COLO829 (cell line): ENCODE measurements at places on chromosomes 5 and 9.
A peak's percentile ranks its signal among the peaks of the same experiment; 100 is the strongest.

DNA sequence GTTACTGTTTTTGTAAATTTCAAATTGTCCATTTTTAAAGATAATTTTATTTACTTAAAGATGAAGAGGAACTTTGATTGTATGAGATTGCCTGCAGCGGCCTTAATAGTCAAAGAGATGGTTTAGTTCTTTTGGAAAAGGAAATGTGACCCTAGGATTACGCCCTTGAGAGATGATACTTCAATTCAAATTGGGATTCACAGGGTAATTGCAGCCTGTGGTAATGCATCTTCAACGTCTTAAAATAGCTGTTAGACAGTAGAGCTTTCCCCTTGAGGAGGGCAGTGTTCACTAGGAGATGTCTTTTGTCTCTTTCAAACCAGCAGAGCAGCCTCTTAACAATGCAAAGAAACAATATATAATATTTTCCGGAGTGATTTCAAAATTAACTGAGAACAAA is 127.1 kb downstream of the TAF11L14 start:
- no peak for DNase-seq

- peak; percentile 20 for DNase-seq
Observed at GRCh38 chr5:16992006-16992405, 55.9 kb upstream of the MYO10 start.

- DNase-seq = no peak
Observed at GRCh38 chr9:118751848-118752223, 617.4 kb downstream of the BRINP1 start.

- no peak for DNase-seq
Observed at GRCh38 chr5:176629853-176630680, at the start of the genes EIF4E1B and SNCB. EIF4E1B (plus strand) TSS chr5:176630675; CDS start chr5:176642788, 12,113 bp downstream. SNCB (minus strand) TSS chr5:176630534; CDS start chr5:176629654, 880 bp downstream.

DNA sequence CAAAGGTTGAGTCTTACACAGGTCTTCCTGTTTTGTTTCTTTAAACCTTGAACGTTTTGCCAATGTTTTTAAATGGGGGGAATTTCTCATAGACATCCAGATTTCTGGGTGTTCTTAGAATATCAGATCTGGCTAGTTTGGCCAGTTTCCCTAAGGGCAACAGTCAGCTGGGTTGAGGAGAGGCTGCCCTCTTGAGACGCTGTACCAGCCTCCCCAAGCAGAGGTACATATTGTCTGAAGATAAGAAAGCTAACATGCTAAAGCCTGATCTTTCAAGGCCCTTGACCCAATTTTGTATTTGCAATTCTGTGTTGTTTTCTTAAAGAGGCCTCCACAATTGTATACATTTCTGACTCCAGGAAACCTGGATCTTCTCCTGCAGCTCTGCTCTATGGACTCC is 21.9 kb upstream of the SH3GL2 start:
- no peak for DNase-seq

DNA sequence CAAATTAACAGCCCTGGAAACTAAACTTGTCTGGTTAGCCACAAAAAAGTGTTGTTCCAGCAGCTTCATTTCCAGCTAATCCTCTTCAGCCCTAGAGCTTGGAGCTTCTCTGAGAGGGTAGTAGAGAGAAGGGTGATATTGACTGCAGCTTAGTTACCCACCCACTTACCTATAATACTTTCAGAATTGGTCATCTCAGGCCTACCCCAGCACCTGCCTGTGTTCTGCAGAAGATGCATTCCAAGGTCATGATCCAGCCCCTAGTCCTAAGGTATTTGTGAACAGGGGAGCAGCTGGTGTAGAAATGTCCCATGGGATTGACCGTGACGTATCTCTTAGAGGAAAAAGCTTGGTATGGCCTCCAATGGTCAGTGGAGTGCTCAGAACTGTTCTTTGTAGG is 289.0 kb downstream of the NR3C1 start:
- no peak for DNase-seq

- DNase-seq = no peak
Observed at GRCh38 chr5:90056911-90057705, 352.4 kb downstream of the CETN3 start.

- DNase-seq = no peak
Observed at GRCh38 chr5:177449140-177450061, 2.8 kb downstream of the PRR7 start.

DNA sequence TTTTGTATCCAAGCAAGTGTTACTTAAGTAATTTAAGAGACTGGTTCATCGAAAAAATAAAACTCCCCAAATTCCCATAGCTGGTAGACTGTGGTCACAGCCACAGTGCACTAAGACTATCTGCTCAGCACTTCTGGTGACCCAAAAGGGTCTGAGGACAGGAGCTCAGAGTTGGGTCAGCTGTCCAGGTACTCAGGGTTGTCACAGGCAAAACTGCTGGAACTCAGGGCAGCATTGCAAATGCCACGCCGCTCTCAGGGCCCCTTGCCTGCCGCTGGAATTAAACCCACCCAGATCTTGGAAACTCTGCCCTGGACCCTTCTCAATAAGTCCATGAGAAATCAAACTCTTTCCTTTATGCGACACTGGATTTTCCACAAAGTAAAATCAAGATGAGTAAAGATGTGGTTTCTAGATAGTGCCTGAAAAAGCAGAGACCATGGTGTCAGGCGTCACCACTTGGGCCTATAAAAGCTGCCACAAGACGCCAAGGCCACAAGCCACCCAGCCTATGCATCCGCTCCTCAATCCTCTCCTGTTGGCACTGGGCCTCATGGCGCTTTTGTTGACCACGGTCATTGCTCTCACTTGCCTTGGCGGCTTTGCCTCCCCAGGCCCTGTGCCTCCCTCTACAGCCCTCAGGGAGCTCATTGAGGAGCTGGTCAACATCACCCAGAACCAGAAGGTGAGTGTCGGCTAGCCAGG is at the start of gene IL13:
Gene IL13 (plus strand): TSS at position 498 of the 705 bp plus-strand sequence. CDS start 14 bp downstream, at position 512.
- no peak for DNase-seq

GRCh38 chr5:163498886-163499285 is 6.5 kb upstream of the MAT2B start:
- no peak for DNase-seq

DNA sequence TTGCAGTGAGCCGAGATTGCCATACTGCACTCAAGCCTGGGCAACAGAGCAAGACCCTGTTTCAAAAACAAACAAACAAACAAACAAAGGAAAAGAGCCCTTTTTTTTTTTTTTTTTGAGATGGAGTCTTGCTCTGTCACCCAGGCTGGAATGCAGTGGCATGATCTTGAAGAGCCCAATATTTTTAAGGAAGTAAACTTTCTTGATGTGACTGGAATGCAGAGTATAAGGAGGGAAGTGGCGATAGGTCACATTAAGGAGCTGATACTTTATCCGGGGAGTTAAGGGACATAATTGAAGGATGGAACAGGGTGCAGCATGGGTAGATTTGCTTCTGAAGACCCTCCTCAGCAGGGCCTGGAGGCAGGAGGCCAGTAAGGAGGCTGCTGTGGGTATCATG is 13.0 kb downstream of the NAIF1 start:
- DNase-seq = no peak

DNA sequence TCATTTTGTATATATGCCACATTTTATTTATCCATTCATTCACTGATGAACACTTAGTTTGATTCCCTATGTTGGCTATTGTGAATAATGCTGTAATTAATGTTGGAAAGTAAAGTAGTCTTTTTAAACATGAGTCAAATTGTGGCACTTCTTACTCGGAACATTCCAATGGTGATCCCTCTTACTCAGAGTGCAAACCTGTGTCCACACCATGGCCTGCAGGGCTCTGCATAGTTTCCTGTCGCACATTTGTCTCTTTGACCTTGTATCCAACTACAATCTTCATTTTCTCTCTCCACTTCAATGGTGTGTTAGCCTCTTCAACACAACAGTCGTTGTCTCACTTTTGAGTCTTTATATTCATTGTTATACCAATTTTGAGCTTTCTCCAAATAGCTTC is 98.1 kb upstream of the PAPPA start:
- DNase-seq = no peak

- peak; percentile 53 for DNase-seq
Observed at GRCh38 chr5:36079200-36079781, 12.6 kb upstream of the UGT3A2 start.

GRCh38 chr5:127031147-127031862 is 947 bp upstream of the MARCHF3 start:
- no peak for DNase-seq

- no peak for DNase-seq
Observed at GRCh38 chr5:97095318-97095732, 47.1 kb downstream of the LIX1 start.

DNA sequence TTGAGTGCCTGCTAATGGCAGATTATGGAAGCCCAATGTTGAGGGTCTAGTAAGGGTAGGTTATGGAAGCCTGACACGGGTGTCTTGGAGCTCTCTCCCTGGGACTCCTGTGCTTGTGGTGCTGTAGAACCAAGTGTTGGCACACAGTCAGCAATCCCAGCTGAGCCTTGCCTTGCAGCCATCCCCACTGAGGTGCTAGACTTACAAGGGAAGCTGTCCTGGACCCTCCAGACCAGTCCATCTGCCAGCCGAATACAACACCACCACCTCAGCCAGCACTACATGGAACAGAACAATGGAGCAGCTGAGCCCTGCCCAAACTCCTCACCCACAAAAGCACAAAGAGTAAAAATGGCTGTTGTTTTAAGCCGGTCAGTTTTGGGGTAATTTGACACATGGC is 90.5 kb upstream of the DNAH5 start:
- no peak for DNase-seq

- no peak for DNase-seq
Observed at GRCh38 chr5:81317536-81317935, 16.1 kb downstream of the ZCCHC9 start.

- no peak for DNase-seq
Observed at GRCh38 chr5:60487885-60488442, 212.0 kb downstream of the DEPDC1B start.

DNA sequence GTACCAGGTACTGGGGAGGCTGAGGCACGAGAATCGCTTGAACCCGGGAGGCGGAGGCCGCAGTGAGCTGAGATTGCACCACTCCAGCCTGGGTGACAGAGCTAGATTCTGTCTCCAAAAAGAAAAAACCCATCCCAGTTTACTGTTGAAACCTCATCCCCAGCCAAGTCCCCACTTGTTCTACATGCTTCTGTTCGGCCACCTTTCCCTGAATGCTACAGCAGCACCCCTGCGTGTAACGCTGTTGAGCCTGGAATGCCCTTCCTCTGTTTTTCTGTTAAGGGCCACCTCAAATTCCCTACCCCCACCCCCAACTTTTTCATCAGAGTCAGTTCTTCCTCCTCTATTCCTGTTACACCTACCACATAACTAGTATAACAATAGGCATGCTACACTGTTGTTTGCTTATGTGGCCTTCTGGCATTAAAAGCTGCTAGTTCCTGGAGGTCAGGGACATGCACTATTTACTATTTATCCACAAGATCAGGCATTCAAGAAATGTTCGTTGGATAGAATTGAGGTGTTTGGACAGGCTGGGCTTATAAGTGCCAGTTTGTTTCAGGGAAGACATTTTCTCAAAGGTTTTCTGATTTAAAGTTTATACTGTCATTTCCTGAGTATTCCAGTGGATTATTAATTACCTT is 47.1 kb upstream of the C5orf47 start:
- no peak for DNase-seq

GRCh38 chr5:34756781-34757624 is 82.0 kb upstream of the TTC23L start:
- no peak for DNase-seq

DNA sequence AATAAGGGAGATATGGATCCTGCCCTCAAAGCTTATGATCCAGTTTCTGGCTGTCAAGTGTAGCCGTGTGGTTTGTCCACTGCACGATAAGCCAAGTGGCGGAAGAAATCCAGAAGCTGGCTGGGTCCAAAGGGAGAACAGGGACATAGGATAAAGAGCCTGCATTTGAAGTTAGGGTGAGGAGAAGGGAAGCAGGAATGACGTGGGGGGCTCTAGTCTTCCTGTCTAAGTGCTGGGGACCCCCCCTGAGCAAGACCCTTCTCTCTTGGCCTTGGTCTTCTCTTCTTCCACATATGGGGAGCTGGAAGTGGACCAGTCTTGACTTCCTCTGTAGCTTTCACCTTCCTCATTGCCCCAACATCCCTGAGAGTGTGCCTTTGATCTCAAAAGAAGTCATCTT is 186.6 kb downstream of the FSTL4 start:
- DNase-seq = no peak

DNA sequence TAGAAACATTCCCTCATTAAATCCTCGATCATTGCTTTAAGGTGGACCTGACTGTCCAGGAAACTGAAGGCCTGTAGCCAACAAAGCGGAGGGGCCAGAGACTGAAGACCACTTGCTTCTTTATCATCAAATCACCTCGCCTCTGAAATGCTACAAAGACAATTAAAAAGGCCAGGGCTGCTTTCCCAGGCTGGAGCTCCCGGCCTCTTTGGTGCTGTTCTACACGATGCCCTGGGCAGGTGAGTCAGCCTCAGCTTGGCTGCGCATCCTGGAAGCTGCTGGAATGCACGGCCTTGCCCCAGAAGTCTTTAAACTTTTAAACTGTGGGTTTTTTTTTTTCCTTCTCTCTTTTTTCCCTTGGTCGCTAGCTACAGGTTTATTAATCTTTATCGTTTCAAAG is 46.5 kb downstream of the SH3PXD2B start:
- no peak for DNase-seq

DNA sequence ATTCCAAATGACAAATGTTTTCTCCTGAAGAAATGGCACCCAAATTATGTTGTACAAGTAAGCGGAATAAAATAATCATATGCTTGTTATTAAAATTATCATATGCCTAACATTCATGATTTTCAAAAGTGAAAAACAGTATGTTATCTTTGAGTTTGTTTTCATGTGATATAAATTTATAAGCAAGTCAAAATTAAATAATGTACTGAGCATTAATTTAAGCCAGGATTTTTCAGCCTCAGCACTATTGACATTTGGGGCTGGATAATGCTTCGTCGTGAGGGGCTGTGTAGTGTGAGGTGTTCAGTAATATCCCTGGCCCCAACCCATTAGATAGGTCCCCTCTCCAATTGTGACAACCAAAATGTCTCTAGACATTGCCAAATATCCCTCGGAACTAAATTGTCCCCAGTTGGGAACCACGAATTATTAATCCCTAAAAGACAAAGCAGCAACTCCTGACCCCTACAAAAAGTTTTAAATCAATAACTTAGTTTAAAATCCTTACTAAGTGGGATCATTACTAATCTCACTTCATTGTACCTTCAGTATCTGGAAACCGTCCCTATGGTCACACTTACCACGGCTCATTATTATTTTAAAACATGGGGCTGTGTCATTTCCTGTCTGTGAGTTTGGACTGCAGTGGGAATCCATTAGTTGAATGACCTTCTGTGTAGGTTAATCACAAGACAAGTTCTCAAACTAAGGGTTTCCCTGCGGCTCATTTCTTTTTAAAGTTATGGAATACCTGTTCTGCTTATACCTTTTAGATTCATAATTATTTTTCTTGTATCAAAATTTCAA is 1.3 kb upstream of the NNT start:
- peak; percentile 51 for DNase-seq

GRCh38 chr5:160097991-160098390 is 21.3 kb downstream of the PWWP2A start:
- DNase-seq = no peak
